ENCODE measurements at places on chromosomes 3 and 15. TPM values are rescaled to one million over a fixed set of nuclear protein-coding genes. Genes with fewer than 3 reads are reported as not detected.

DNA sequence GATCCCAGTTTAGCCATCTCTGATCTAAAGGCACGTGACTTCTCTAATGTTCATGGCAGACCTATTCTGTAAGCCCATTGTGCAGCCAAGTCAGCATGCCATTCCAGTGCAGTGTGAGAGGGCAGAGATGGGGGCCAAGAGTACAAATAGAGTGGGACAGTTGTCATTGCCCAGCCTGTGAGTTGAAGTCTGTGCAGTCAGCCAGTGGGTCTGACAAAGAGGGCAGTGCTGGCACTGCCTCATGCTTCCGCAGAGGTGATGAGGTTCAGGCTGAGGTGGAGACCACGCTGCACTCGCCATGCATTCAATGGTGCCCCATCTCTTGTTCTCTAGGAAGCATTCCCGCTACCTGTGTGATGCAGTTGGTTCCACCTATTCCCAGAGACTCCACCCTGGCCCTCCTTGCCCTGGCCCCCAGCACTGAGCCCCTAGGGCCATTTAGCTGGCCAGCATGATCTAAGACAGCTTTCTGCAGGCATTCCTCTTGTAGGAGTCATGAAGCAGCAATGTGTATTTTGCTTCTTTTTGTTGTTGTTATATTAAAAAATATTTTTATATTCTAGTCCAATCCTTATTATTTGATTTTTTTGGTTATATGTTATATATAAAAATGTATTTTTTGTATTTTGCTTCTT is 3.7 kb downstream of the MRAS start:
- no peak for DNase-seq

DNA sequence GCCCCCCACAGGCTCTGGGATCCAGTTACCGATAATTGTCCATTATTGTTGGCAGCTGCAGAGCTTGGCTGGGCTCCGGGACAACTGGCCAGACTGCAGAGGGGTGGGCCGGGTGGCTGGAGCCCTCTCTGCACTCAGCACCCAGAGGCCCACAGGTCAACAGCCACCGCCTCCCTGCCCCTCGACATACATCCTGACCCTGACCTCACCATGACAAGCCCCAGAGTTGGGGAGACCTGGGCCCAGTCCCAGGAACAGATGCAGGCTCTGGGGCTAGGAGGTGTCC is 22.4 kb downstream of the PTH1R start:
- DNase-seq, result no peak

The CIB2 gene
- 31.9 TPM for polyA plus RNA-seq

DNA sequence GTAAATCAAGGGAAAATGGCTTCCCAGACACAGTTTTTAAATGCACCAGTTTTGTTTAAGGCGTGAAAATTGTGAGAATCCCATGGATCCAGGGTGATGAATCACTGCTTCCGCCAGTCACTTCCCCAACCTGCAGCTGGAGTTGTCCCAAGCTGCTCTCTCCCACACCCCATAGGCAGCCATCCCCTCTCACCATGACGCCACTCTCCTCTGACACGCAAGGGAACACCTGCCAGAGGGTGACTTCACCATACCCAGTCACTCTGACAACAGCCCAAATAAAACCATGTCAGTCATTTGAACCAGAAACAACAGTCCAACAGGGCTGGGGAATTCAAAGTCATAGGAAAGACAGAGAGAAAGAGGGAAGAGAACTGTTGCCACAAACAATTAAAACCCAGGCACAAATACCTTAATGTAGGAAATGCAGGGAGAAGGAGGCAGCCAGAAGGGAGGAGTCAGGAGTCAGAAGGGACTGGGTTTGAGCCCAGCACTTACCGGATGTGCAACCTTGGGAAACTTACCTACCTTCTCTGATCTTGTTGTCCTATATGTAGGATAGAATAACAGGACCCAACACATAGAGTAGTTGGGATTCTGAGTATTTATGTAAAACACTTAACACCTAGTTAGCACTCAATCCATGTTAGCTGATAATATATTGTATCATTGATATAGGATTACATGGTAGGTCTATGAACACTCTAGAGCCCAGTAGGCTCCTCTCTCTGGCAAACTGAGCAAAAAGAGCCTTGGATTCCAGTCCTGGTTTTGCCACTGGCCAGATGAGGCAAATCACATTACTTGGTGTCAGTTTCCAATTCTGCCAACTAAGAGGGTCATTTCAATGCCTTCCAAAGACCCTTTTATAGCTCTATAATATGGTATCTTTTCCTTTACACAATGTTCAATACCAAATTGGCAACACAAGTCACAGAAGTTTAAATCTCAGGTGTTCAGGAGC is 326.3 kb upstream of the ICE2 start:
- DNase-seq, result no peak

The SHF gene
- 36.1 TPM for polyA plus RNA-seq

DNA sequence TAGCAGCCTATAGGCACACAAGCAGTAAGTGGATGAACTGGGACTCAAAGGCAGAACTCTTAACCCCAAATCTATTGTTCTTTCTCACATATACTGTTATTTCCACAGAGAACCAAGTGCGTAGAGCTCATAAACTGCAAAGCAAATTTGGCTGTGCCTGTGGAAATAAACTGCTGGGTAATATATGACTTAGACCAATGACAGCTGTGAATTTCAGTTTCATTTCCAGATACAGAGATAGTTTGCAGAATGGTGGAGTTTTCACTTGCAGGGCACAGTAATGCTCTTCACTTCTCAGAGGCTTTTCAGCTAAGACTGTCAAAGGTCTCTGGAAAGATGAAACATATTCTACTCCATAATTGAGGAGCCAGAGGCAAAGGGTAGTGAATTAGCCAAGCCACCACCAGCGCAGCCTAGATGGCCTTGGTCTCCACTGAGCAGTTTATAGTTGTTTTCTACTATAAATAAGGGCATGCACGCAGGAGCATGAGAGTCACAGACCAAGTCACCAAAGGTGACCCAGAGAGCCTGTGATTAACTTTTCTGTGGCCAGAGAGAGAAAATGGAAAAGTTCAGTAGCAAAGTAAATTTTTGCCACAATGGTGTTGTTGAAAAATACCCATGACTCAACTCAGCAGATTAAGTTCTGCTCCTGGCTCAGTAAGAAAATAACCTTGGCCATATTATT is 180.7 kb upstream of the GRM7 start:
- no peak for DNase-seq

- no peak for DNase-seq
Measured at GRCh38 chr15:31141792-31142191, 40.3 kb upstream of the TRPM1 start.

DNA sequence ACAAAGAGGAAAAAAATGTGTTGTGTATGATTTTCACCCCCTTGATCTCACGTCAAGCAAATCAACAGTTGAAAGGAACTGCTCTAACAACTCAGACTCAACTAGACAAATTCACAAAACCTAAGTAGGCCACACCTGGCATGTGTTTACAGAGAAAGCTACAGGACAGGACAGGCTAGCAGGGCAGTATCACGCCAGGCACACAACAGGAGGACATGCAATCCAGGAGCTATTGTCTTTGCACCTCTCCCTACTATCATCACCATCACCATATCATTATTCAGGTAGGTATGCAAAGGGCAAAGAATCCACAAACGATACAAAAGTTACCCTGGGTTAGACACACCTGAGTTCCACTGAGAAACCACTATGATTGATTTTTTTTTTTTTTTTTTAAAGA is 86.4 kb downstream of the TBL1XR1 start:
- no peak for DNase-seq

The RTP4 gene
- 0.57 TPM for polyA plus RNA-seq

DNA sequence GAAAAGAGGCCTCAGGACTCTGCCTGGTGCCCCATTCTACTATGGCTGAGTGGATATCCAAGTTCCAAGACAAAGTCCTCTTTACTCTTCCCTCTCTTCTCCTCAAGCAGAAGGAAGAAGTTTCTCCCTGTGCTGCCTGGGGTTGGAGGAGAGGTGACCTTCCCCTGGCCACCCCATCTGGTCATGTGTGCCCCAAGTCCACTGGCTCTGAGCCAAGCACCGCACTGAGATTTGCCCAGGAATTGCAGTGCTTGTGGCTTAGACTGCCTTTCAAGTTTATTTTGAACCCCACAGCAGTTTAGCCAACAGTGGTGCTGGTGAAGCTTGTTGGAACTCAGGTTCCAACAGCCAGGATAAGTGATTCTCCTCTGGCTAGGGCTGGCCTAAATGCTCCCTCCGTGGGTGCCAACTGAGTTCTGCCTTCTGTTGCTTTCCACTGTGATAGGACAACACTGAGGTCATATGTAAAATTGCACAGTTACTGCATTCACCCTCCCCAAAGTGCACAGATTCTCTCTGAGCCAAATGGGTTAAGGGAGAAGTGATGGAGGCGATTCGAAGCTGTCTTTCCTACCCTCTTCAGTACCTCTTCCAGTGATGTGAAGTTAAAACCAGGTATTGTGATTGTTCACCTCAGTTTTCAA is 69.9 kb downstream of the TMCO5A start:
- no peak for DNase-seq

The CTDSPL gene
- polyA plus RNA-seq, result 115 TPM

DNA sequence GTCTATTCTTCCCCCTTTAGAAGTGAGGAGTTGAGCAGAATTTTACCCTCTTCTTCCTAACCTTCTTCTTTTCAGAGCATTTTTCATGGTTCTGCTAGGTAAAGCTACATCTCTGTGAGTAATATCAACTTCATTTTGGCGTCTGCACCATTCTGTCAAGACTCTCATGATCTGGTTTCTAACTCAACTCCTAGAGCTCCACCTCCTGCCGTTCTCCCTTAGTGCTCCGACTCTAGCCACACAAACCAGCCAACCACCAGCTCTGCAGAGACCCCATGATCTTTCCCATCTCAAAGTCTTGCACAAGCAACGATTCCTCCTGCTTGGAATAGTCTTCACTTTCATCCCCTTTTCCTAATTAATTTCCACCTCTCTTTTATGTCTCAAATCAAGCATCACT is 193.9 kb upstream of the TMC3 start:
- DNase-seq, result no peak

DNA sequence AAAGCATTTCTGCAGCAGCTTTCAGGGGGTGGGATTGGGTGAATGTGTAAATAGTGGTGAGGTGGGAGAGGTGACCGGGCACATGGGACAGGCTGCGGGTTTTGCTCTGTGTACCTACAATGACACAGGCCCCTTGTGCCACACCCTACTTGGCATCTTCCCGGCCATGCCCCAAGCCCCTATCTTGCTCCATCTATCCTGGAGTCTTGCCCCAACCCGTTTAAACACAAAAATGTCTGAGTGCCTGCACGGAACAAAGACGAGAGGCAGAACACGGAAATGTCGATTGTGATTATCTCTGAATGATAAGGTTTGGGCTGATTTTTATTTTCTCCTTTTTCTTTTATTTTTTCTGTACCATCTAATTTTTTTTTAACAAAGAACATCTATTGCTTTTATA is 46.0 kb upstream of the SLC6A1 start:
- no peak for DNase-seq

DNA sequence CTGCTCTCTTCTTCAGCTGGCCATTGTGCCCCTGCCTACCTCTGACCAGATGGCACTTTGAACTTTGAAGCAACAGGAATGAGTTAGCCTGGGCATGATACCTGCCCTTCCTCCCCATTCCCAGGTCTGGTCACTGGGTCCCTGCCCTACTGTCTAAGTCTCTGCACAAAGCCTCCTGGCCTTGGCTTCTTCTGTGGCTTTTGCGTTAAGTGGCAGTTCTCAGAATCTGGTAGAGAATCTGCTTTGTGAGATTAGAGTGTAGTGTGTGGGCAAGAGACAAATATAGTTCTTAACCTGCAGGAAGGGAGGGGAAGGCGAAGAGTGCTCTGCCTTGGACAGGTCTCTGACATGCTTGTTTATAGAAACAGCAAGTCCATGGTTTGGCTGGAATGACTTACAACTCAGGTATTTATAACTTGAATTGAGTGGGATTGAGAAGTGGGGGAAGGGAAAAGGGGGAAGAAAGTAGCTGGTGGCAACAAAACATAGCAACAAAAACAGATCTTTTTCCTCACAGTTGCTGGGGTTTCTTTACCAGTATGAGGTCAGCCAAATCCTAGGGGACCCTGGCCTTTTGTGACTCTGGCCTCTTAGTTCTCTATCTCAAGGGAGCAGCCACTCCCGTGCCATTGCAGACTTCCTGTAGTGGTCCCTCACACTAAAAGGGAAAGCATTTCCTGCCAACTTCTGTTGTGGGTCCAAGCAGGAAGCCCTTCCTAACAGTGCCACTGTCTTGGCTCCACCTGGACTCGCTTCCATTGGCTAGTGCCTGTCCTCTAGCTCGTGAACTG is 16.7 kb downstream of the MAPKBP1 start:
- DNase-seq, result no peak

DNA sequence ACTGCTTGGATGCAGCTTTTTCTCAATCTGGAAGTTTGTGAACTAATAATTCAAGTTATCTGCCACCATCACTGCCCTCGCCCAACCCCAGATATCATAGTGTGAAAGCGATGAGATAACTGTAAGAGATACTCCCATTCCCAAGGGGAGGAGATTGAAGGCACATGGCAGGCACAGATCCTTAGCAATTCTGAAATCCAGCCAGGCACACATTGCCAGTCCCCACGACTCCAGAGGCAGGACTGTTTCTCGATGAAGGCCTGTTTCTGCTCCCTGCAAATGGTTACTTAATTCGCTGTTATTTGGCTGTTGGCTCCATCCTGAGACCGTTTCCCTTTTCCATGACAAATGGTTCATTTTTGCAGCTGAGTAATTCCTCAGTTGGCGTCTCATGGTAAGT is 63.2 kb upstream of the NEDD4 start:
- no peak for DNase-seq

- no peak for DNase-seq
Measured at GRCh38 chr15:59295261-59296001, 77.2 kb downstream of the MYO1E start.

GRCh38 chr3:78633626-78634025 is 1134.2 kb downstream of the ROBO1 start:
- DNase-seq, result no peak

DNA sequence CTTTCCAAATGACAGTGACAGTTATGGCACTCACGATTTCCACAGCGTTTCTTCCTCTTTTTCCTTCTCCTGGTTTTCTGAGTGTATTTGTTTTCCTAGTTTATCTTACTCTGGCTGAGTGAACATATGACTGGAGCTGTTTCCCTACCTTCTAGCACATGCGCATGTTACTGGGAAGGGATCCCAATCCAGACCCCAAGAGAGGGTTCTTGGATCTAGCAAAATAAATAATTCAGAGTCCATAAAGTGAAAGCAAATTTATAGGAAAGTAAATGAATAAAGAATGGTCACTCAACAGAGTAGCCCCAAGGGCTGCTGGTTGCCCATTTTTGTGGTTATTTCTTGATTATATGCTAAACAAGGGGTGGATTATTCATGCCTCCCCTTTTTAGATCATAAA is 23.8 kb downstream of the METTL6 start:
- no peak for DNase-seq

The CCPG1 gene
- 29.1 TPM for polyA plus RNA-seq

DNA sequence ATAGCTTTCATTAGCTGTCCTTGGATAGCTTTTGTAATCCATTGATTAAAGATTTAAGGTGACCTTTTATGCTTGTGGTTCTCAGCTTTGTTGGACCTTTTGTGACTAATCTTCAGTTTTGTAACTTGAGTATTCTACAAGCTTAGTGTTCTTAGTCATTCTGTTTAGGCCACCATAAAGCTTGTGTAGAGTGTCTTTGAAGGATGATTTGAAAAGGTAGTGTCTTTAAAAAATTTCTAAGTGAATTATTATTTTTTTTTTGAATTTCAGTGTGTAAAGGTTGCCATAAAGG is 7.5 kb downstream of the MORF4L1 start:
- DNase-seq, result no peak

Measured in left lung (tissue), 14 donors.